ENCODE measurements at places on chromosomes 3 and 15.
A peak's percentile ranks its signal among the peaks of the same experiment; 100 is the strongest.

- DNase-seq: no peak
These were observed 28.3 kb downstream of the CMSS1 start for GRCh38 chr3:99845999-99846398.

DNA sequence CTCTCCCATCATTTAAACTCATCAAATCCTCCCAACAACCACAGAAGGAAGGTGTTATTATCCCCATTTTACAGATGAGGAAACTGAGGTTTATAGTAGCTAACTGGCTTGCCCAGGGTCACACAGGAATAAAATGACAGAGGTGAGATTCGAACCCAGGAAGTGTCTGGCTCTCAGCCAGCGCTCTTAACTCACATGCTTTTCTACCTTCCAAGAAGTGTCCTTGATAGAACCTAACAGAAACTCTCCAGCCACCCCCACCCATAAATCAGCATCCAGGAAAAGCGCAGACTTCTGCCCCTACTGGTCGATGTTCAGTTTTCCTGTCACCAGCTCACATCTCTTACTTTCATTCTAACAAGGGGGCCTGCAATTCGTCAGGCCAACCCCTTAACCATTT, 51.7 kb downstream of the SPATA12 start:
- no peak for DNase-seq

GRCh38 chr15:99982662-99983061, 249.4 kb upstream of the LYSMD4 start:
- DNase-seq: no peak

GRCh38 chr15:92584105-92584504, 71.5 kb downstream of the FAM174B start:
- DNase-seq: no peak

- no peak for DNase-seq
These were observed 8.6 kb downstream of the IGDCC3 start for GRCh38 chr15:65369212-65369547.

GRCh38 chr3:69166446-69166845, 44.1 kb upstream of the LMOD3 start:
- no peak for DNase-seq

- no peak for DNase-seq
These were observed 55.9 kb upstream of the LARS2 start for GRCh38 chr3:45332493-45332892.

DNA sequence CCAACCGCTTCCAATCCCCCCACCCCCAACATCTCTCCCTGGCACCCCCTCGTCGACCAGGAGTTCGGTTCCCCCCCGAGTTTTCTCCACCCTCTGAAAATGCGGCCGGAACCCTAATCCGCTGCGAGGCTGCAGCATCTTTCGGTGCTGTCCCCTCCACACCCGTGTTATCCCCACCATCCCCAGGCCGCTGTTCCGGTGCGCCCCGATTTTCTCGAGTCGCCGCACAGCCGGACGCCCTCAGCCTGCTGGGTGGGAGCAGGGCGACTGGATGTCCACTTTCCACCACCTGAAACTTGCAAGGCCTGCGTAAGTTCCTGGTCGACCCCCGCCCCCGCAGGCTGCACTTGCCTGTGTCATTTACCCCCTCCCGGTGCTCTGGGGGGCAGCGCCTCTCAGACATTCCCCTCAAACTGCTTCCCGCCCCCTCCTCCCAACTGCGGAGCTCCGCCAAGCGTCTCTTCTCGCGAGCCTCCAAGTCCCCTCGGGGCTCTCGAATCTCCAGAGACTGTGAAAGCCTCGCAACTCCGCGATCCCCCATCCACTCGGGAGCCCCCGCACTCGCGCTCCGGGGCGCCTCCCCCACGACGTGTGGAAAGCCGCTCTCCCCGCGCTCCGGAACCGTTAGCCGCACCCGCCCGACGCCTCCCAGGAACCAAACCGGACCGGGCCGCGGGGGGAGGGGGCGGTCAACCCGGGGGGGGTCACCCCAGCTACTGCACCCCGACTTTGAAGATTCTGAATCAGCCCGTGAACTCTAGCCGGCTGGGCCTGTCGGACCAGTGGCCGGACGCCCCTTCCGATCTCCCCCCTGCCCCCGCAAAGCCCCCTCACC, 566 bp downstream of the ETV5 start:
- DNase-seq: peak; percentile 77

GRCh38 chr3:195750797-195751520, 30.2 kb downstream of the MUC20 start:
- DNase-seq: no peak

- DNase-seq: no peak
These were observed 175.8 kb downstream of the VGLL4 start for GRCh38 chr3:11467875-11468274.

GRCh38 chr3:133977568-133977967, 52.2 kb downstream of the SLCO2A1 start:
- no peak for DNase-seq

- DNase-seq: no peak
These were observed 62.4 kb downstream of the RAB7A start for GRCh38 chr3:128788268-128788869.

GRCh38 chr3:38532529-38532928, 36.4 kb downstream of the EXOG start:
- DNase-seq: no peak

GRCh38 chr3:129035360-129036221, 25.0 kb upstream of the GP9 start:
- DNase-seq: no peak

DNA sequence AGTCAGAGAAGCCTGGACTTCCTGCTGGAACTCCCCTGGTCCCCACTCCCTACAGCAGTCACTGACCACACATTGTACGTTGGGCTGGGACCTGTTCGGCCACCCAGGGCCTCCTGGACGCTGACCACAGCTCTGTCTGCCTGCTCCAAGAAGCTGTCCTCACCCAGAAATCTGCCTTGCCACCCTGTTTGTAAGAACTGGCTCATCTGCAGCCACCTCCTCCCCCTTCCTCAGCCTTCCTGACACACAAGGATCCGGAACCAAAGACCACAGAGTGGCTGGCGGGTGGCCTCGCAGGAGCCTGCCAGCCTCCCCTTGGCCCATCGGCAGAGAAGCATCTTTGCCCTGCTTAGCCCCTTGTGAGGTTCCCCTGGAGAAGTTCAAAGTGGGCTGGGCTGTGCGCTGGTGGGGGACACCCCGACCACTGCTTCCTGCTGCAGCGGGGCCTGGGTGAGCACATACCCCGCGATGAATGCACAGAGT, 91.9 kb downstream of the PCSK6 start:
- DNase-seq: no peak

- DNase-seq: peak; percentile 82
These were observed 4.3 kb upstream of the TSEN2 start for GRCh38 chr3:12479919-12480427.

DNA sequence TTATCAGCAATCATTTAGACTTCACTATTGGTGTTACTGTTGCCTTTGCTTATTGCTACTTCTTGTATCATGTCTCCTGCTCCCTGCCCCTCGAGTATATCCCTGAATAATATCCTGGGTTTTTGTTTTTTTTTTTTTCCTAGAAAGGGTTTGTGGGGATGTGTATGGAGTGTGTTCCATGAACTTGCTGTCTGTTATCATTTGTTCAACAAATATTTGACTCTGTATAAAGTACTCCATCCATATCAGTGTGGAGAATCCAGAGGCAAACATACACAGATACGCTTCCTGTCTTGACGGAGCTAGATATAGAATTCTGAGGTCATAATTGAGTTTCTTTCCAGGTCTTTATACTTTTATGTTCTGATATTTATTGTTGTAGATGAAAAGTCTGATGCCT, 31.8 kb upstream of the GOLGA6L9 start:
- no peak for DNase-seq

DNA sequence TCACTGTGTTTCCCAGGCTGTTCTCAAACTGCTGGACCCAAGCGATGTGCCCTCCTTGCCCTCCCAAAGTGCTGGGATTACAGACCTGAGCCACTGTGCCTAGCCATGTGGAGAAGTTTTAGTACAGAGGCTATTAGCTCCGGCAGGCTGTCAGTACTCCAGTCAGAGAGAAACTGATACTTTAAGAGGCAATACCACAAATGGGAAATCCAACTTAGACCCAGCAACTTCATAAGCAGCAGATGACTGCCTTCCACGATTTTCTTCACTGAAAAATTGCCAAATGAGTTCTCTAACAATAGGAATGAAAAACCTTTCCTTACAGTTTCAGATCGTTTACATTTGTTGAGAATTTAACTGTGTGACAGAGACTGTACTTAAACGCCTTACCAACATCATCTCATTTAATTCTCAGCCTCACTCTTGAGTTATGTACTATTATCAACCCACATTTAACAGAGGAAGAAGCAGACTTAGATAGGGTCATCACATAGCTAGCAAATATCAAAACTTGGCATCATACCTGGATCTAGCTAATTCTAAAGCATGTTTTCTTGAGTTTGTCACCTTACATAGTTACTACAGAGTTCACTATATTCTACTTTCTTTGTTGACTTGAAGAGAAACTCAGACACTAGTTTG, 127.4 kb downstream of the TCF12 start:
- DNase-seq: no peak

GRCh38 chr15:25416693-25417092, 22.1 kb downstream of the UBE3A start:
- DNase-seq: no peak

DNA sequence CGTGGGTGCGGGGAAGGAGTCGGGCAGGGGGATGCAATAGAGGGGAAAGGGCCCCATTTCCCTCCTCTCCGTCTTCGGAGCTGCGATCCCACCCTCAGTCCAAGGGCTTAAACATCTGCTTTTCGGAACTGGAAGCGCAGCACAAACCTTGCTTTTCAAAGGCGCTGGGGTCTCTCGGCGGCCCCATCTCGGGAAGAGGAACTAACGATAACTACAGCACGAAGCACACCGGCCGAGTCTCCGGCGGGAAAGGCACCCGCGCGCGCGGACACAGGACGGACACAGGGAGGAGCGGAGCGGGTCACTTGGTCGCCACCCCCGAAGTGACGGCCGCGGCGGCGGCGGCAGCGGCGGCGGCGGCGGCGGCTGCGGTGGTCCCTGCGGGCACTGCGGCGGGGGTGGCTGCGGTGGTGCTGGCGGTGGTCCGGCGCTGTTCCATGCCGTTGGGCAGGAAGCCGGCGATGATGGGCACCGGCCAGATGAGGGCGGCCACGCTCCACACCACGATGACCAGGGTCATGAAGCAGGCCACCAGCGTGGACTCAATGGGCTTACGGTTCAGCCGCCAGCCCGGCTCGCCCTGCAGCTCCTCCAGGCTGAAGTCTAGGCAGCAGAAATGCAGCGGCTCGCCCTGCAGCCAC, 1.1 kb downstream of the TMEM158 start:
- peak; percentile 94 for DNase-seq

DNA sequence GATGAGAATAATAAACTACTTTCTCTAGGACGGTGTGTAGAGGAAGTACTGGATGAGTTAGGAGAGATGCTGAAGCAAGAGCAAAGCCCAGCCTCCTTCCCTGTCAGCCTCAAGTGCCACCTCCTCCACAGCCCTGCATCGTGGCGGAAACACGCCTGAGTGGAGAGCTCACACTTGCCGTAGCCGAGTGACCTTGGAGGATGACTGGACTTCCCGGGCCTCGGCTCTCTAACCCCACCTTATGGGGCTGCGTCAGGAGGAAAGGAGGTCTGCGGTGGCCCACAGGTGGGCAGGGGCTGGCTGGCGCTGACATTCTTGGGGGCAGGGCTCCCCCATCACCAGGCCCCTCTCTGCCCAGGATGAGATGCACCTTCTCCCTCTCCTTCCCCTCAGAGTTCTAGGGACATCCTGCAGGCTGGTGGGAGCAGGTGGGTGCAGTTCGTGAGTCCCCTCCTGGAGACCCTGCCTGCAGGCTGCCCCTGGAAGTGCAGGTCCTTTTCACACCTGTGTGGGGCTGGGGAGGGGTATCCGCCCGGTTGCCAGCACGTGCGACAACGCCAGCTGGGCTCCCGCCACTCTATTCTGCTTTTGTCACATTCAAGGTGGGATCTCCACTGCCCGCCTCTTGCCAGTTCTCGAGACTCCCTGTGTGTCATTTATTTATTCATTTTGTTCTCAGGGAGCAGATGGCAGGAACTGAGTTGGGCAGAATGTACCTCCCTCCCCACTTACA, 175.2 kb downstream of the MEGF11 start:
- DNase-seq: no peak

GRCh38 chr3:175057401-175057800, 198.3 kb downstream of the NAALADL2 start:
- DNase-seq: no peak

DNA sequence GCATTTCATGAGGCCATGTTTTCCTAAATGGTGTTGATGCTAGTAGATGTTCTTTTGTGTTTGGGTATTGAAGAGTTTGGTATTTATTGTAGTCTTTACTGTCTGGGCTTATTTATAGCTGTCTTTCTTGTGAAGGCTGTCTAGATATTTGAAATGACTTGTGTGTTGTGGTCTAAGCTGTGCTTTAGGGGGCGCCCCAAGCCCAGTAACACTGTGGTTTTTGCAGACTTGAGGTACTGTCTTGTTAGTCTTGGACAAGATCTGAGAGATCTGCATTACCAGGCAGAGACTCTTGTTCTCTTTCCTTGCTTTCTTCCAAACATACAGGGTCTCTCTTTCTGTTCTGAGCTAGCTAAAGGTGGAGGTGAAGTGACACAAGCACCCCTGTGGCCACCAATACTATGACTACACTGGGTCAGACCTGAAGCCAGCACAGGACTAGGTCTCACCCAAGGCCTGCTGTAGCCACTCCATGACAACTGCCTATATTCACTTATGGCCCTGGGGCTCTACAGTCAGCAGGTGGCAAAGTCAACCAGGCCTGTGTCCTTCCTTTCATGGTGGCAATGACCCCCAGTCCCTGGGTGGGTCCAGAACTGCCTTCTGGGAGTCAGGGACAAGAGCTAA, 152.1 kb upstream of the TBC1D5 start:
- no peak for DNase-seq

DNA sequence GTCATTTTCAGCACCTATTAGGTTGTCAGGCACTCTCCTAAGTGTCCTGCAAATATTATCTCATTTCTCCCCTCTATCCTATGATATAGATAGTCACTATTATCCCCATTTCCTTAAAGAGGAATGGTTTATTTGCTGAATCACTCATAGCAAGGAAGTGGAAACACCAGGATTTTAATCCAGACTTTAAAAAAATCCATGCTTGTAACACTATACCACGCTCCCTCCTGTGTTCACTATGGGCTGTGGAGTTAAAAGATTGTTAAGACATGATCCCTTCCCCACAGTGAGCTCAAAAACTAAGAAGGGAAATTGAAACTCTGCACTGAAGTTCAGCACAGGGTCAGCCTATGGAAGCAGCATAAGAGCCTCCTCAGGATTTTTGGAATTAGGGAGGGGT, 60.2 kb downstream of the TMEM39A start:
- DNase-seq: no peak

GRCh38 chr15:55349282-55349681, 30.3 kb downstream of the PIGB start:
- DNase-seq: no peak

All from 8988T (cell line).